Activated CD4-positive, alpha-beta T cell treated with anti-CD3 and anti-CD28 coated beads for 36 hours (primary cell): ENCODE measurements at places on chromosomes 4 and X.
A peak's percentile ranks its signal among the peaks of the same experiment; 100 is the strongest.

DNA sequence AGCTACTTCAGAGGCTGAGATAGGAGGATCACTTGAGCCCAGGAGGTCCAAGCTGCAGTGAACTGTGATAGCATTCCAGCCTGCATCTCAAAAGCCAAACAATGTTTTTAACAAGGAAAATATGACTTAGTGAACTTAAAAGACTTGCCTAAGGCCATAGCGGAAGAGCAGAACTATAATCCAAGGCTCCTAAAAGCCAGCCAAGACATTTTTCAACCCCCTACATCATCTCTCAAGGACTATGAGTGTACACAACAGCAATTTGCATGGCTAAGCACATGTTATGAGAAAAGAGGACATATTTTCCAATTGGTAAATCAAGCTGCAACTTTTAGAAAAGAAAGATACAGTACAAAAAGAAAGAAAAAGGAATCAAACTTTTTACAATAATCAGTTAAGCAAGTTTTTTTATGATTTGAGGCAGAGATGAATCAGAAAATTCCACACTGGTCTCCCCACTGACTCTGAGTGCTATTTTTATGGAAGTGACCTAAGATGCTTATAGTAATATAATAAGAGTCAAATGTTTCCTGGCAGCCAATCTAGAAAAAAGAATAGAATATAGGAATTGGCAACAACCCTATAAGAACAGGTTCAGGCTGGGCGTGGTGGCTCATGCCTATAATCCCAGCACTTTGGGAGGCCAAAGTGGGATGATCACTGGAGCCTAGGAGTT is 9.8 kb upstream of the ACOT9 start:
- DNase-seq = no peak

DNA sequence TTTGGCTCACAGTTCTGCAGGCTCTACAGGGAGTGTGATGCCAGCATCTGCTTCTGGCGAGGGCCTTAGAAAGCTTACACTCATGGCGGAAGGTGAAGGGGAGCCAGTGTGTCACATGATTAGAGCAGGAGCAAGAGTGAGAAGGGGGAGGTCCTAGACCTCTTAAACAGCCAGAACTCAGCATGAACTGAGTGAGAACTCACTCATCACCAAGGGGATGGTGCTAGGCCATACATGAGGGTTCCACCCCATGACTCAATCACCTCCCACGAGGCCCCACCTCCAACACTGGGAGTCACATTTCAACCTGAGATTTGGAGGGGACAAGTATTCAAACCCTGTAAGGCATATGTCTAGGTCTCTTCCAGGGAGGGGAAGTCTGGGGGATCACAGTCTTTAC is 33.4 kb downstream of the SPRY1 start:
- DNase-seq = peak; percentile 61

DNA sequence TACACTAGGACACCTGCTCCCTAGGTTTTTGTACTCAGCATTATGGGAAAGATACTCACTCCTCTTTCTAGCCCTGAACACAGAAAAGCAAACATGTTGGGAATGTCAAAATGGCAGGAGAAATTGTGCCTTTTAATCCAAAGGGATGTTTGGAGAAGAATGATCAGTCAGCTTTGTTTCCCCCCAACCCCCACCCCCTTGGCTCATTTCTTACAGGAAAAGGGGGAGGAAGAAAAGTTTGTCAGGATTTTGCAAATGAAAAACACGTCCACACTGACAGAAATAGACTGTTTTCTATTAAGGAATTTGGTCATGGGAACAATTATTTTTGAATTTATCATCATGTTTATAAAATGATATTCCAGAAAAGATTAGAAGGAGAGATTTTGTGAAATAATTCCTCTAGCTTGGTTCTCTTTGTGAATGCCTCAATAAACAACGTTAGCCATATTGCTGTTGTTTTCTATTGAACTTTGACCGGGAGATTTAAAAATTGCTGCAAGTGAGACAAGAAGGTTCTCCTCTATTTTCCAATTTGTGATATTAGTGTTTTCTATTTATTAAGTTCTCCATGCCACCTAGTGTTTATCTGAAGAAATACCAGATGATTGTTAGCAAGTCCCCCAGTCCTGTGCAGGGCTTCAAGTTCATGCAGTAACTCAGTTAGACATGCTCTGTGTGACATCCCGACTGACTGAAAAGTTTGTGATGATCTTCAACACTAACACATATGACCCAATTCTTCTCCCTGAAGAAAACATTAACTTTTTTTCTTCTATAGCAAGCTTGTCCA is 31.3 kb upstream of the TFDP3 start:
- DNase-seq = no peak

GRCh38 chr4:55079451-55080173 is 45.8 kb downstream of the KDR start:
- DNase-seq = no peak

- no peak for DNase-seq
These were observed 863.4 kb downstream of the PDHA2 start for GRCh38 chr4:96703265-96703664.

DNA sequence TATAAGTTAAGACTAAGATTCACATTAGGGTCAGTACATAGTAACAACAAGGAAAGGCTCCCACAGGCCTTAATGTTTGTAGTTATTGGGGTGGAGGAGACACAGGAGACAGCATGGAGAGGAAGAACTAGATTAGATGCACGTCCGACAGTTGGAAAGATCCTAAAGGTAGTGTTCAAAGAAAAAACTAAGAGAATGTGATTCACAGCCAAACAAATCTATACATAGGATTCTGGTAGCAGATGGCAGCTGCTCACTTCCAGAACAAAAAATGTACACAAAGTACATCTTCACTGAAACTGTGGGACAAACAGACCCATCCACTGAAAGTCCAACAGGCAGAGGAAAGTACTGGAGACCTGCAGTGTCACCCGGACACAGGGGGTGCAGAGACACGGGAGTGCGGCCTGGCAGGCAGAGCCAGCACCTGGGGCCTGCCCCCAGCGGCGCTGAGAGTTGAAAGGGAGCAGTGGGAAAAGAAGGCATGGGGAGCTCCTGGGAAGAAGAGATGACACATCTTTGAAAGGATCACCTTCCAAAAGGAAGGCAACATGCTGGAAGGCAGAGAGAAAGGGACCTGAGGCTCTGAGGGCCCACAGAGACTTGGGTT is 40.0 kb downstream of the NELFA start:
- DNase-seq = no peak

GRCh38 chr4:138035781-138036258 is 206.3 kb downstream of the SLC7A11 start:
- peak; percentile 5 for DNase-seq
